Endothelial cell of coronary artery (primary cell): ENCODE measurements at places on chromosomes 1 and 21. TPM values are rescaled to one million over a fixed set of nuclear protein-coding genes. Genes with fewer than 3 reads are reported as not detected.

The GPR3 gene
- total RNA-seq = 0.09 and 0.36 TPM in 2 replicates

The CA6 gene
- total RNA-seq = not detected in 2 replicates

The C1QTNF12 gene
- 0.45 and 0.85 TPM in 2 replicates for total RNA-seq

The SPRR2E gene
- not detected in 2 replicates for total RNA-seq

The C1orf226 gene
- 0.72 and 0.85 TPM in 2 replicates for total RNA-seq

The ALX3 gene
- total RNA-seq = not detected in 2 replicates

The ITPKB gene
- total RNA-seq = 21.7 and 29.5 TPM in 2 replicates

The PLCH2 gene
- under 0.01 and 0.09 TPM in 2 replicates for total RNA-seq

The CAPN2 gene
- total RNA-seq = 515 and 599 TPM in 2 replicates

The ZNF648 gene
- total RNA-seq = not detected in 2 replicates

The MATN1 gene
- not detected in 2 replicates for total RNA-seq

The GSTM5 gene
- 0.09 TPM in 2 replicates for total RNA-seq

The BACE2 gene
- total RNA-seq = 95.5 and 137 TPM in 2 replicates

The FMO1 gene
- total RNA-seq = not detected in 2 replicates

The RGS13 gene
- total RNA-seq = not detected in 2 replicates

The TFF2 gene
- not detected in 2 replicates for total RNA-seq

The NHLH1 gene
- under 0.01 TPM in 1 of 2 replicates, not detected in the other for total RNA-seq

The LCE1D gene
- not detected in 2 replicates for total RNA-seq

The BRINP2 gene
- not detected in 2 replicates for total RNA-seq

The TPM3 gene
- 812 and 978 TPM in 2 replicates for total RNA-seq
